NB4 (cell line): ENCODE measurements at places on chromosomes 4 and X.
A peak's percentile ranks its signal among the peaks of the same experiment; 100 is the strongest.

- DNase-seq = no peak
Measured at GRCh38 chr4:74013264-74013663, 14.8 kb upstream of the CXCL5 start.

DNA sequence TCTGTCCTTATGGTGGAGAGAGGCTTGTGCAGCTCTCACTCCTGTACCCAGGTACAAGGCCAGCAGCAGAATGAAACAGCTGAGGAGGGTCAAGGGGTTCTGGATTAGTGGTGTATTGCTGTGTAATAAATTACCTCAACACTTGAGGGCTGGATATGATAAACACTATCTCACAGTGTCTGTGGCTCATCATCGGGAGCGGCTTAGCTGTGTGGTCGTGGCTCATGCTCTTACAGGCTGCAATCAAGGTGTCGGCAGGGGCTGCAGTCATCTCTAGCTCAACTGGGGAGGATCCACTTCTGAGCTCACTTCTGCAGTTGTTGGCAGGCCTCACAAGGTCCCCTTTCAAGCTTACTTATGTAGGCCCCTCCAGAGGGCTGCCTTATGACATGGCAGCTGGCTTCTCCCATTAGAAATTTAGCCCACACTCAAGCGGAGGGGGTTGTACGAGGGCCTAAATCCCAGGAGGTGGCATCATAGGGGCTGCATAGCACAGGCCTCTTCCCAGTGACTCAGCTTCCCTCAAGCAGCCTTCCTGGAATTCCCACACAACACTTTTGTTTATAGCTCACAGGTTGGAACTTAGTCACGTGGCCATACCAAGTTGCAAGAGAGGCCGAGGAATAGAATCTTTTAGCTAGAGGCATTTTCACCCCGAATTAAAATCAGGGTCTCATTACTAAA, 148.2 kb upstream of the RPS6KA3 start:
- DNase-seq = no peak

- DNase-seq = no peak
Measured at GRCh38 chr4:118927974-118928373, 39.3 kb downstream of the SYNPO2 start.

GRCh38 chrX:13389501-13389900, 69.6 kb upstream of the ATXN3L start:
- no peak for DNase-seq

- no peak for DNase-seq
Measured at GRCh38 chrX:69082055-69082752, 83.0 kb downstream of the PJA1 start.

DNA sequence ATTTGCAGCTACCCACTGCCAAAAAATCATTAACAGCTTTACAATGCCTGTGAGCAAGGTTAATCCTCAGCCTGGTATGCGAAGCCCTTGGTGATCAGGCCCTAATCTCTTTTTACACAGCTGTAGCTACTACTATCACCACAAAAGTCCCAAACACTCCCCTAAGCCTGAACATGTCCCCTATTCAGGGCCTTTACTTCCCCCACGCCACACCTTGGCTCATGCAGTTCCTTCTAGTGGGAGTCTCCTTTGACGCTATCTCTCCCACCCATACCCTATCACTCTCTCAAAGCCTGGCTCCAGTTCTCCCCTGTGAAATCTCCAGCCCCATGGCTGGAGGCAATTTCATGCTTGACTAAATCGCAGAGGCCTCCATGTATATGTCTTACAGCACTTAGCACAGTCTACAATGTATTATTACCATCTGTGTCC, 90.6 kb upstream of the CBR4 start:
- DNase-seq = no peak

DNA sequence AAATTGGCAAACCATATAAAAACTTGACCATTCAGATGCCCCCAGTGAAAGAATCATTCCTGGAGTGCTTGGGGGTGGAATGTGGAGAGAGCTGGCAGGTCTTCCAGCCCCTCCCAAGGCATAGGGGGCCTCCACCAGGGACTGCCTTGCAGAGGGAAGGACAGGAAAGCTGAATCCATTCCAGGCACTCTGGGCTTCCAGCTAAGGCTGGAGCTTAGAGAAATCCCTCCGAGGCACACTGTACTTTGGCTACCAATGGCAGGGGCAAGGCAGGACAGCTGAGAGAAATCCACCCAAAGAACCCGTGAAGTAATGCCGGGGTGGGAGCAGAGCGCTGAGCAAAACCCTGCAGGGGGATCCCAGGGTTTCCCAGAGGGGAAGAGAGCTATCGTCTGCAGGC, 4.0 kb downstream of the CENPU start:
- DNase-seq = no peak

GRCh38 chrX:124208660-124209059, 123.8 kb upstream of the TEX13D start:
- peak; percentile 88 for DNase-seq

DNA sequence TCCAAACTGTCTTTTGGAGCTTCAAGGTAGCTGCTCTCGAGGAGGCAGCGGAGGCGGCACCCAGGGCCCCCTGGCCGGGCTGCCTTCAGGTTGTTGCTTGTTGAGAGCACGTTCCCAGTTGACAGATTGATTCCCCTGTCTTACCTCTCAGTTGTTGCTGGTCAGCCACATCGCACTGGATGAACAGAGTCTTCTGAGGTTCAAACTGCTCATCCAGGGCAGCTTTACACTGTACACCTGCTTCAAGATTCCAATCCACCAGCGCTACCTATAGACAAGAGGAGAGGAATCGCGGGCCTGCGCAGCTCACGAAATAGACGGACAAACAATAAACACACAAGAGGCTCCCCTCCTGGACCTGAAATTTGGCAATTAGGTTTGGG, 497 bp downstream of the HPGD start:
- DNase-seq = no peak

GRCh38 chr4:26365537-26366150, 44.8 kb downstream of the RBPJ start:
- no peak for DNase-seq

GRCh38 chr4:89836031-89836745, 773 bp downstream of the SNCA start:
- DNase-seq = no peak

DNA sequence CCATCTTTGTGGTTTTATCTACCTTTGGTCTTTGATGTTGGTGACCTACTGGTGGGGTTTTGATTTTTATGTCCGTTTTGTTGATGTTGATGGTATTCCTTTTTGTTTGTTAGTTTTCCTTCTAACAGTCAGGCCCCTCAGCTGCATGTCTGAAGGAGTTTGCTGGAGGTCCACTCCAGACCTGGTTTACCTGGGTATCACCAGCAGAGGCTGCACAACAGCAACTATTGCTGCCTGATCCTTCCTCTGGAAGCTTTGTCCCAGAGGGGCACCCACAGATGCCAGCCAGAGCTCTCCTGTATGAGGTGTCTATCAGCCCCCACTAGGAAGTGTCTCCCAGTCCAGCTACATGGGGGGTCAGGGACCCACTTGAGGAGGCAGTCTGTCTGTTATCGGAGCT, 199.3 kb upstream of the WDFY3 start:
- DNase-seq = no peak

GRCh38 chr4:78168029-78168428, 110.9 kb downstream of the FRAS1 start:
- peak; percentile 3 for DNase-seq

DNA sequence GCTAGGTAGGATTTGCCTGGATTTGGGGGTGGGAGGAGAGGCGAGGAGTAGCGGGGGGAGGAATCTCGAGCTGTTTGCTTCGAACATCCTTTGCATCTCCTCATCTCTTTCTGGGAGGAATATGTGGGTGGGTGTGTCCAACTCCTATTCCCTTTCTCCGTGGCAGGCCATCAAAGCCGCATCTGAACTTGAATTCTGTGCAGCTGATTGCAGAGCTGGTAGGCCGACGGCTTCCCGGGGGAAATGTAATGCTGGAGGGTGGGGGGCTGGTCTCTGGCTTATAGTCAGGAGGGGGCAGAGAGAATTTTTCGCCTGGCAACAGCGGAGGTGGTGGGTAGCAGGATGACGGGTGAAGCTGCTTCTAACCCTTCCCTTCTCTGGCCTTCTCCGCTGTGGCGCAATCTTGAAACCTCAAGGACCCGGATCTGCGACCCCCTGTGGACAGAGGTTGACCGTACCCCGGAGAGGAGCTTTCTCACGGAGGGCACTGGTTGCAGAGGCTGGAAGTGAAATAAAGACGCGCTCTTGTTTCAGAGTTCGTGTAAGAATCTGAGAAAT, 628 bp downstream of the ZCCHC12 start:
- peak; percentile 71 for DNase-seq

- no peak for DNase-seq
Measured at GRCh38 chrX:117840645-117841044, 276.0 kb downstream of the KLHL13 start.

DNA sequence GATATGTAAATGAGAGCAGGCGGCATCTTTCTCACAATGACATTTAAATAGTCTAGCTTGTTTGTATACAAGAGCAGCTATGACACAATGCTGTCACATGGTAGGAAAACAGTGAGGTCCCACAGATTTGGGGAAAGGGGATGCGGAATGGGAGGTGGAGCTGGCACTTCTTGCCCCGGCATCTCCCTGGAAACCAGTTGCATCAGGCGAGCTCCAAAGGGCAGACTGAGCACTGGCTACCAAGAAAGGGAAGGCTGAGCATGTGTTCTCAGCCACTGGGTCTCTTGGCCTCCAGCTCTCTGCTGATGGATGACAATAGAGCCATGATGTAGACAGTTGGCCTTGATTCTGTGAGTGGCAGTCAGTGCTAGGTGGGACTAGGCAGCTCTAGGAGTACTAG, 109.0 kb downstream of the UCHL1 start:
- no peak for DNase-seq
